Lung (tissue), 17 donors: ENCODE measurements at places on chromosomes 2 and 18.

DNA sequence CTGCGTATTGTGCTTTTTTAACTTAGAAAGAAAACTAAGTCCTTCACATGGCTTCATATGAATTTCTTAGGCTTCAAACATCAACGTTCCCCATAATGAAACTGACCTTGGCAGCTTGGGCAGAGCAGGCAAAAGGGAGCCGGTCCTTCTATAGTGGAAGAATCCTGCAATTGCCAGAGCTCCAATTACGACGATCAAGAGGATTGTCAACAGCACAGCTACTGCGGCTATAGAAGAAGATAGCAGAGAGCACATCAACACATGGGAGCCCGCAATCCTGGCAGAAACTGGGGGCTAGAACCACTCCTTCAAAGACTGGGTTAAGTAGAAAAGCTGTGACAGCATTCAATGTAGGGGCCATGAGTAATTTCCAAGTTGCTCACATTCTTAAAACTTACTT lies 69.8 kb downstream of the DHRS9 start:
- no peaks in the 10 kb centered on the region for H3K4me1 ChIP-seq
- H3K4me3 ChIP-seq = no peak overlapping the region
- DNase-seq = no peak
- H3K36me3 ChIP-seq = no peaks in the 10 kb centered on the region

DNA sequence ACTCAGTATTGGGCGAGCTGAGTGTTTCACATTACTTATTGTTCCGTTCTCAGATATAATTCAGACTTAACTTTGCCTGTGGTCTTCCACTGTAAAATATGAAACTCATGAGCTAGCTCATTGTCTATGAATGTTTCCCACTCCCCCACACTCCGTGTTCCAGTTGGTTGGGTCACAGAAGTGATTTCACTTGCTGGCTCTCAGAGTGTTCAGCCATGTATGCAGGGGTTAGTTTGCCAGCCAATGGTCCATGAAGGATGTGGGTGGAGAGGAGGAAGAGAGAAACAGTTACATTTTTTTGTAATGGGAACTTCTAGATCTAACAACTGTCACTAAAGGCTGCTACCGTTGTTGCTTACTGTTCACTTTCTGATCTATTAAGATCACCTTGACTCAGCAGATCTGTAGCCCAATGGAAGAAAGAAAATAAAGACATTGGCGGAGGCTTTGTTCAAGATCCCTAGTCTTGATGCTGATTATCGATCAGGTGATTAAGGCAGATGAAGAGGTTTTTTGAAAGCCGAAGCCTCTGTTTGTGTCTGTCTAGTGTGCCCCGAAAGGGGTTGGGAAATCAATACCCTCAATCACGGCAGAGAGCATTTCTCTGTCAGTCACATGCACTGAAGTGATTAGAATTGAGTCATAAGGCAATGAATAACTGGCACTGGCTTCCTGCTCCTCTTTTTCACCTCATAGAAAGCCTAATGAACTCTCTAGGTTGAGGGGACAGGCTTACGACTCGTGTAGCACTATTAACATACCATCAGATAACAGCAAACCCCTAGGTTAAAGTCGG lies 279.7 kb upstream of the FIGN start:
- no peak overlapping the region for H3K27ac ChIP-seq
- no peaks in the 10 kb centered on the region for H3K36me3 ChIP-seq
- H3K4me1 ChIP-seq = no peaks in the 10 kb centered on the region
- no peak overlapping the region for H3K4me3 ChIP-seq

DNA sequence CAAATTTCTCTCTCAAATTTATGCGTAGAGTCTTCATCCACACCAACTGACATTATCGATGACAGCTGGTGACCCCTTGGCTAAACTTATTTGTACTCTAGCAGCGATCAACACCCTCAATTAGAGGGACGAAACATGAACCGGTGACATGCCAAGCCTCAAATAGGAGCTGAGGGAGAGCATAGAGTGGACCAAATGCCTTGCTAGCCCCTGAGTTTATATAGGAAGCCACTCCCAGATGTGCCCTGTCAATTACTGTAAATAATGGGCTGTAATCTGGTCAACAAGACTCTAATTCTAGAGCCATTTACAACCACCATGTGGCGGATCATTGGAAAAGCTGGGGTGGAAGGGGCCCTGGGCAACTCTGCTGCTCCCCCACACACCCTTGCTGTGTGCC lies 47.6 kb upstream of the FHL2 start:
- H3K27me3 ChIP-seq = no peaks in the 10 kb centered on the region
- no peaks in the 10 kb centered on the region for H3K4me1 ChIP-seq
- H3K4me3 ChIP-seq = no peak overlapping the region

- H3K27me3 ChIP-seq = no peaks in the 10 kb centered on the region
- no peak overlapping the region for H3K4me3 ChIP-seq
- no peaks in the 10 kb centered on the region for H3K36me3 ChIP-seq
- peak; percentile 24 for DNase-seq
- H3K27ac ChIP-seq = no peak overlapping the region
Observed at GRCh38 chr2:46857871-46858701, 57.5 kb downstream of the MCFD2 start.

GRCh38 chr2:46983065-46983801 lies 67.6 kb upstream of the MCFD2 start:
- H3K4me1 ChIP-seq = peaks cover 34% of the 10 kb centered on the region
- no peaks in the 10 kb centered on the region for H3K27me3 ChIP-seq
- H3K27ac ChIP-seq = peak overlapping the region; percentile 86
- no peak for DNase-seq
- peaks cover 13% of the 10 kb centered on the region for H3K36me3 ChIP-seq
- H3K4me3 ChIP-seq = no peak overlapping the region

DNA sequence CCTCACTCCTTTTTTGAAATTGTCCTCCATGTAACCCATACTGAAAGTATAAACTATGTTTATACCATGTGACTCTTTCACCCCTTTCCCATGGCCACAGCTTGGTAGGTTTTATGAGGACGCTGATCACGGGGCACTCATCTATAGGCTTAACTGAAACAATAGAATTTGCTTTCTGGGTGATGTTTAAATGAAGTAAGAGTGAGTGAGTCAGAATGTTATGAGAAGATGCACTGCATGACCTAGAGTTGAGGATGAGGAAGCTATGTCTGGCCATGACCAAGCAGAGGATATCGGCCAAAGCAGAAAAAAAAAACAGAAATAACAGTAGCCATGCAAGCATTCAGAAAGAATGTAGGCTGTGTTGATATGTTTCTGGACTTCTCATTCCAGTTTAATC lies 34.9 kb downstream of the SCN1A start:
- H3K4me3 ChIP-seq = no peak overlapping the region
- H3K27me3 ChIP-seq = no peaks in the 10 kb centered on the region
- H3K4me1 ChIP-seq = no peaks in the 10 kb centered on the region
- no peak for DNase-seq

DNA sequence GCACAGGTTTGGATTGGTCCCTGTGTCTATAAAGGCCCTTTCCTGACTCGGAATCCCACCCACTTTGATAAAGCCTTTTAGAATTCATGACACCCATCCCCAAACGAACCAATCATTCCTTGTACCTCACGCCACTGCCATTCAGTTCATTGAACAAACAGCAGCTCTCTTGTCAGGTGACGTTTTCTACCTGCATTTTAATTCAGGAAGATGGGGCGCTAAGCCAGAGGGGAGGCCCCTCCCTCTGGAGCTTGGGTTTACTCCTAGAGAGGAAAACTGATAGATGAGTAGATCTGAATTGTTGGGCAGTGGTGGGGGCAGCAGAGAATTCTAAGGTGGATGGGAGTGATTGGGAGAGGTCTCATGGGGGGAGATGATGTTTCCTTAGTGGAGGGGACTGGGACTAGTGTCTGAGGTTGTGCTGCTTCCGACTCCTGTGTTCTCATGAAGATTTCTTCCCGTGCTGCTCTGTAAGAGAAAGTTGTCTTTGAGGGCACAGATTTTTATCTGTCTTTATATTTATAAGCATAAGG lies 9.6 kb downstream of the RRM2 start:
- no peak overlapping the region for H3K4me3 ChIP-seq
- H3K4me1 ChIP-seq = no peaks in the 10 kb centered on the region
- no peak for DNase-seq
- H3K27me3 ChIP-seq = no peaks in the 10 kb centered on the region
- H3K27ac ChIP-seq = no peak overlapping the region

GRCh38 chr18:32919799-32920198 lies 147.0 kb upstream of the KLHL14 start:
- no peaks in the 10 kb centered on the region for H3K36me3 ChIP-seq
- H3K27ac ChIP-seq = no peak overlapping the region
- no peaks in the 10 kb centered on the region for H3K4me1 ChIP-seq
- no peak for DNase-seq
